Omental fat pad (tissue), 4 donors: ENCODE measurements at places on chromosomes 1 and 21.

DNA sequence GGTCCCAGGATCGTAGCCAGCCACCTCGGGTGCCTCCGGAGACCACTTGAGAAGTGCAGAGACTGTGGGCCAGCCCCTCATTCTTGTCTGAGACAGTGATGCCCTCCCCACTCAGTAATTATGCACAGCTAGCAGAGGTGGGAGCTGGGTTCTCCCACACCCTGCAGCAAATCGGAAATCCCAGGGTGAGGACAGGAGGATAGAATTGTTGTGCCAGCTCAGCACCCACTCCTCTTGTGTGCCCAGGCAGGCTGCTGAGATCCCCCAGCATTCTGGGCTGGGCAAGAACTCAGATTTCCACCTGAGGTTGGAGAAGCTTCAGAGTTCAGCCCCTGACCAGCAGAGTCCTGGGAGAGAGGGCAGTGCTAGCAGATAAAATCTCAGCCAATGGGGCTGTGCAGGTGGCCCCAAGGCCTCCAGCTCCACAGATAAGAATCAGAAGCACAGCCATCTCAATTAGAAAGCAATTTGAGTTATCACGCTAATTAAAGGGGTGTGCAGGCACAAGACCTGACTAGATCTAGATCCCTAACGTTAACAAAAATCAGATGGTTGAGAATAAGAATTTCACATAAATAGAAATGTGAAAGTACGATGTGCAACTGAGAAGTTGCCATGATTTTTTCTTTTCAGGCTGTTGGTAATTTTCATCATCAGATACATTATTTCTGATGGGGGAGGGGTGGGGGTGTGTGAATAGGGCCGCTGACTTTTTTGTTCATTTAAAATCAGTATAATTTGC, 45.5 kb upstream of the IRF2BP2 start:
- DNase-seq: no peak

GRCh38 chr1:180522213-180522515, 19.8 kb upstream of the ACBD6 start:
- no peak for DNase-seq

GRCh38 chr1:92864131-92864530, 32.3 kb downstream of the RPL5 start:
- DNase-seq: no peak

GRCh38 chr1:25182629-25183028, 49.7 kb downstream of the SYF2 start:
- DNase-seq: no peak

DNA sequence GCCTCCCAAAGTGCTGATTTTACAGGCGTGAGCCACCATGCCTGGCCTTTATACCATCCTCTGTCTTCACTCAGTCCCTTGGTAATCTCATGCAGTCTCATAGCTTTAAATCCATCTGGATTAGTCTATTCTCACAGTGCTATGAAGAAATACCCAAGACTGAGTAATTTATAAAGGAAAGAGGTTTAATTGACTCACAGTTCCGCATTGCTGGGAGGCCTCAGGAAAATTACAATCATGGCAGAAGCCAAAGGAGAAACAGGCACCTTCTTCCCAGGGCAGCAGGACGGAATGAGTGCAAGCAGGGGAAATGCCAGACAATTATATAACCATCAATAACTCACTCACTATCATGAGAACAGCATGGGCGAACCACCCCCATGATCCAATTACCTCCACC, 49.1 kb upstream of the CPLANE2 start:
- no peak for DNase-seq

DNA sequence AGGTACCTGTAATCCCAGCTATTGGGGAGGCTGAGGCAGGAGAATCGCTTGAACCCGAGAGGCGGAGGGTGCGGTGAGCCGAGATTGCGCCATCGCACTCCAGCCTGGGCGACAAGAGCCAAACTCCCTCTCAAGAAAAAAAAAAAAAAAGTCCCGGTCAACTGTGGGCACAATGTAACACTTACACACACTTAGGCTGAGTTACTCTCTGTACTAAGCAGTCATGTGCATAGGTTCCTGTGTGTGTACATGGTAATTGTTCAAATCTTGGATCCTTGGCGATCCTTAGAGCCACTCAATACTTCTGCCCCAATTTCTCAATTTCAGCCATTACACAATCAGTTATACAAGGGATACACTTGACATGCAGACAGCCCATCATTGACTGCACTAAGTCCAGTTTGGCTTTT, 11.6 kb downstream of the SDCCAG8 start:
- no peak for DNase-seq

DNA sequence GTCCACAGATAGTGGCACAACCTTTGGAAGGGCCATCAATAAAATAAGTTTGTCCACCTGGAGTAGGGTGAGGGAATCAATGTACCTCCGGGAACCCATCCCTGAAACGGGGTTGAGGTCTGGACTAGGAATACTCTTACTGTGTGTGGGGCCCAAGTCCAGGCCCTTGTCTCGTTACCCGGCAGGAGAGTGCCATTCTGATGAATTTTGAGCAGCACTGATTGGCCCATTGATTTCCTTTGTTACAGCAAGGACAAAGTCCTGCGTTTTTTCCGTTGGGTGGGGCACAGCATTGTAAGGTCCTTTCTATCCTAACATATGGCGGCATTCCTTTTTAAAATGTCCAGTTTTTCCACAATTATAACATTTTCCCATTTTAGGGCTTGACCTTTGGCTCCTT, 75.2 kb downstream of the AXDND1 start:
- no peak for DNase-seq

GRCh38 chr1:236518322-236518721, 5.5 kb upstream of the LGALS8 start:
- no peak for DNase-seq

- DNase-seq: no peak
Observed at GRCh38 chr21:41966041-41966833, 12.4 kb upstream of the C2CD2 start.

- DNase-seq: no peak
Observed at GRCh38 chr1:218568962-218569550, 223.9 kb downstream of the TGFB2 start.

- DNase-seq: no peak
Observed at GRCh38 chr21:22584308-22584707, 1586.1 kb downstream of the NCAM2 start.

- no peak for DNase-seq
Observed at GRCh38 chr1:244792188-244792850, 43.1 kb upstream of the COX20 start.

DNA sequence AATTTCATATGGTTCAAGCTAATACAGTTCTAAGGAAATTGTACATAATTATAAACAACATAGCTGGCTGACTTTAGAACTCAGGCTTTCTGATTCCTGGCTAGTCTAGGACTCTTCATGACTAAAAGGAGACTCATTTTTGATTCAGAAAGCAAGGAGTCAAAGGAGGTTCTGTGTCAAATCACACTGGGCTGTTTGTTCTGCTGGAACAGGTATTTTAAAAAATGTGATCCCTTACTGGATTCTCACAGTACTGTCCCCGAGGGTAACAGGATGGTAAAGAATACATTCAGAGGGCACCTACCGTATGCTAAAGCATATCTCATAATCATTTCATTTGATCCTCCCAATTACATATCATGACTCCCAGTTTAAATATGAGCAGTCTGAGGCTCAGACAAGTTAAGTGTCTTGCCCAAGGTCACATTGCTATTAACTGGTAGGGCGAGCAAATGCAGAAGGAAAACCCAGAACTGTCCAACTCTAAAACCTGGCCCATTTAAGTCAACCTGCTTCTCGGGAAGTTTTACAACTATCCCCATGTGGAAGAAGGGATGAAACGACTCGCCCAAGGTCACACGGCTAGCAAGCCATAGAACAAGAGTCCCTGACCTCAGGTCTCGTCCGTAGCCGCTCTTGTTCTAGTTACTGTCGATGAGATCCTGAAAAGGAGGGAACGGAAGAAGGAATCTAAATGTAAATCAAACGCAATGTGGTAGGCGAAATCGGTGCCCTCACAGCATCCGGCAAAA, 675 bp downstream of the MYSM1 start:
- no peak for DNase-seq

GRCh38 chr1:22627331-22627730, 9.1 kb upstream of the C1QA start:
- DNase-seq: no peak

- DNase-seq: no peak
Observed at GRCh38 chr21:14699433-14700407, 153.6 kb upstream of the SAMSN1 start.

DNA sequence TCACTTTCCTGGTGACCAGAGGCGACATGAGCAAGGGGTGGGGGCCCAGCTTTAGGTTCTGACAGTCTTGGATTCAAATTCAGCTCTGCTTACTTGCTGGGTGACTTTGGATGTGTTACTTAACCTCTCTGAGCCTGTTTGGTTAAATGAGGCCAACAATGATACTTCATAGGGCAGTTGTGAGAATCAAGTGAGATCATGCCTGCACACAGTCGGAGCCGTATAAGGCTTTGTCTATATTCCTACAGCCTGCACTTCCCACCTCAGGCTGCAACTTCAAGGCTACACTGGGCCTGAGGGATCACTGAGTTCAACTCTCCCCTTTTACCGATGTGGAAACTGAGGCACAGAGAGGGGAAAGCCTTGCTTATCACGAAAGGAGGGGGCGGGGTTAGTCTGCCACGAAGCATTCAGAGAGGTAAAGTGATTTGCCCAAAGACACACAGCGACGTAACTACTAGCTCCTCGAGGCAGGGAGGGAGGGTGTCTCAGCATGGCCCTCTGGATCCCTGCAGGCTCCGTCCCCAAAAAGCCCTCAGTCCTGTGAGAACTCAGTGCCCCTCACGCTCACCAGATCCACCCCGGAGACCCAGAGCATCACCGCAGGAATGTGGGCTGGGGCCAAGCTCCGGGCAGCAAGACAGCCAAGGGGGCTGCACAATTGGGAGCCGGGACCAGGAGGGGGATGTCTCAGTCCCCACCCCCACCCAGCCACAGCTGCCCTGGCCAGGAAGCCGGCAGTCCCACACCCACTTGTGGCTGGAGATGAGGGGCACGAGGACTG, 25.0 kb downstream of the SDC3 start:
- no peak for DNase-seq

- no peak for DNase-seq
Observed at GRCh38 chr1:203765029-203765837, at the start of gene LAX1. LAX1 (plus strand) TSS chr1:203765183; CDS start chr1:203765566, 383 bp downstream.

GRCh38 chr1:40303051-40303771, 13.9 kb downstream of the COL9A2 start:
- no peak for DNase-seq

DNA sequence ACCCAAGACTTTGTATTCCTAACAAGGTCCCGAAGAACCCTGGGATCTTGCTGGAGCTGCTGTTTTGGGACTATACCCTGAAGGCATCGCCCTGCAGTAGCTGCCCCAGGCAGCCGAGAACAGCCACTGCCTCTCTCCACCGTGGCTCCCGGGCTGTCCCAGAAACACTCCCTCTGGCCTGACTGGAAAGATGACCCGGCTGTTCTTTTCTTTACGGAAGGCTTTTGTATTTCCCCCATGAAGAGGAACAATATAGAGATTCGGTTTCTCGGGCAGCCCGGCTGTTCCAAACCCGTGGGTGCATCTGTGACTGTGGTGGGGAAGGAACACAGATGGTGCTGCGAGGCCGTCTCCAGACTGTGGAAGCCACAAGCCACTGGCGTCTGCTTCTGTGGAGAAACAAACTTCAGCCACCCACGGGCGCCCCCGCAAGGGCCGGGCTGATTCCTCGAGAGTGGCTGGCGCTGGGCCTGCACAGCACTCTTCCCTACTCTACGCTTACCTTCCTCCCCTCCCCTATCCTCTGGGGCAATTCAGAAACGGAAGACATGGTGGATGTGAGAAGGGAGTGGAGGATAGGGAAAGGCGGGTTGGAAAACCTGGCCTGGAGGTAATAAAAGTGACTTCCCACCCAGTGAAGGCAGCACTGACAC, 33.7 kb upstream of the VASH2 start:
- no peak for DNase-seq

DNA sequence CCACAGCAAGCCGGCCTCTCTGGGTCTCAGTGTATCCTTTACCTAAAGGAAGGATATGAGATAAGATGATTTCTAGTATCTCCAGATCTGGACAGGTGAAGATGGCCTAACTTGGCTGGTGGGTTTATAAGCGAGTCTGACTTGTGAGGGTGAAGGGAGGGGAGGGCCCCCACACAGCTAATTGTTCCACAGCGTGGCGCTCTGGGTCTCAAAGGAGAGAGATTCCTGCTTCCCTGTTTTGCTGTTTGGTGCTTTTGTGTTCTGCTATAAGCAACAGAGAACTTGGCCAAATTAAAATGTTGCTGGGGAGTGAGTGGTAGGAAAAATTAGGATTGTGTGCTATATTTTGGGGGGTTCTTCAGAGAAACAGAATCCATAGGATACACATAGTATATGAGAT, 28.9 kb upstream of the NLRP3 start:
- no peak for DNase-seq

DNA sequence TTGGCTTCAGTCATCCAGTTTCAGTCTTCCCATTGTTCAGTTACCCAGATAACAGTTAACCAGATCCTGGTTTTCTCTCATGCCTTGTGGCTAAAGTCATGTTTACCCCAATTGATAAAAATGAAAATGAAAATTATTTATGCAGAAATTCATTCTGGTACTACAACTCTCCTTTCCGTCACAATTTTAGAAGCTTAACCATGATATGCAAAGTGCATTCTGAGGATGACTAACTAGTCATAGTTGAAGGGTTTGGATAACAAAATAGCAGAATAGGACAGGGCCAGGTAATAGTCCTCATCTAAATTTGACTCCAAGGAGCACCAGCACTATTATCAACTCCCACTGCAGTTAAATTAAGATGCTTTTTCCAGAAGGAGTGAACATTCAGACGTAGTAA, 94.7 kb downstream of the NTMT2 start:
- no peak for DNase-seq

DNA sequence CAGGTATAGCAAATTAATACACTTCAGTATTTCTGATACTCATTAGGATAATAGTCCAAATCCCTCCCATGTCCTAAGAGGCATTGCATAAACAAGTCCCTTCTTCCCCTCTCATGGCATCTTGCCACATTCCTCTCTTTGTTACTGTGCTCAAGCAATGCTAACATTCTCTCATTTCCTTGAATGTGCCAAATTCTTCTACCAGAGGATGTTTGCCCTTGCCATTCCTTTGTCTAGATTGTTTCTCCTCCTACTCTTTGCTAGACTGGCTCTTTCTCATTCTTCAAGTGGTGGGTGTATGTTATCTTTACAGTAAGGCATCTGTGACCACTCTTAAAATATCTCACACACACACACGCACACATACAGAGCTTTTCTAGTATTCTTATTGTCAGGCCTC, 621.0 kb upstream of the CXADR start:
- no peak for DNase-seq

- no peak for DNase-seq
Observed at GRCh38 chr1:240189386-240189989, 97.8 kb downstream of the FMN2 start.

- no peak for DNase-seq
Observed at GRCh38 chr1:217184854-217185253, 446.0 kb downstream of the GPATCH2 start.

DNA sequence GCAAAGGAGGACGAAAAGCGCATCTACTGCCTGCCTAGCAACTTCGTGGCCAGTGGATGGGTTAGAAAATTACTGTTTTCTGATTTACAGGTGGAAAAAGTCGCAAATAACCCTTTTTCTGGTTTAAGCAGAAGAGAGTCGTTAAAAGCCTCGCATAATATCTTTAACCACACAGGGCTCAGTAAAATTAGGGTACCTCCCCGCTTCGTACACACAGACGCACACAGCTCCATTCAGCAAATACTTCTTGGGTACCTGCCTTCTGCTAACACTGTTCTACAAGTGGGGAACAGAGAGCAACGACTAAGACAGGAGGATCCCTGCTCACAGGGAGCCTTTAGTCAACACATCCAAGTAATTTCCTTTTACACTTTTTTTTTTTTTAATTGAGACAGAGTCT, 704 bp downstream of the ALG6 start:
- no peak for DNase-seq
